Frontal cortex (tissue), 4 donors: ENCODE measurements at places on chromosomes 12 and 14. TPM values are rescaled to one million over a fixed set of nuclear protein-coding genes. Genes with fewer than 3 reads are reported as not detected.

Gene GLIPR1
- 2.9 TPM for total RNA-seq

Gene PDZRN4
- total RNA-seq, result 46.9 TPM

Gene UBC
- 1,522 TPM for total RNA-seq

Gene DHRS1
- total RNA-seq, result 8.2 TPM

Gene DIO3
- total RNA-seq, result under 0.01 TPM

Gene RNASE13
- total RNA-seq, result not detected

Gene STAB2
- not detected for total RNA-seq

Gene AHNAK2
- 20.0 TPM for total RNA-seq

Gene GRIP1
- 122 TPM for total RNA-seq

Gene SETD3
- total RNA-seq, result 119 TPM

Gene BDKRB2
- 0.41 TPM for total RNA-seq

Gene SOAT2
- under 0.01 TPM for total RNA-seq

Gene UBE3B
- 15.5 TPM for total RNA-seq

Gene SIX6
- total RNA-seq, result not detected

Gene RASSF9
- 0.41 TPM for total RNA-seq

Gene MBD6
- total RNA-seq, result 1.2 TPM

Gene APOF
- total RNA-seq, result not detected

Gene TSPAN11
- total RNA-seq, result 2.9 TPM

Gene GNB3
- total RNA-seq, result 1.2 TPM

Gene TCP11L2
- 47.3 TPM for total RNA-seq

Gene OGFOD2
- 4.5 TPM for total RNA-seq

Gene PIWIL1
- not detected for total RNA-seq

Gene HOTAIR
- not detected for total RNA-seq

Gene TAS2R8
- under 0.01 TPM for total RNA-seq

Gene SLC6A13
- total RNA-seq, result 12.2 TPM

Gene SMIM41
- total RNA-seq, result not detected

Gene SCN8A
- total RNA-seq, result 46.1 TPM
